ENCODE measurements at places on chromosomes 11 and 22. TPM values are rescaled to one million over a fixed set of nuclear protein-coding genes. Genes with fewer than 3 reads are reported as not detected.
A peak's percentile ranks its signal among the peaks of the same experiment; 100 is the strongest.

MYOD1 gene
- total RNA-seq = not detected

GRCh38 chr22:25395468-25395867 lies 169.0 kb upstream of the GRK3 start:
- peaks cover 36% of the 10 kb centered on the region for H3K4me1 ChIP-seq
- H3K27me3 ChIP-seq = no peaks in the 10 kb centered on the region
- peak; percentile 28 for DNase-seq
- no peak overlapping the region for H3K4me3 ChIP-seq
- H3K36me3 ChIP-seq = no peaks in the 10 kb centered on the region

DNA sequence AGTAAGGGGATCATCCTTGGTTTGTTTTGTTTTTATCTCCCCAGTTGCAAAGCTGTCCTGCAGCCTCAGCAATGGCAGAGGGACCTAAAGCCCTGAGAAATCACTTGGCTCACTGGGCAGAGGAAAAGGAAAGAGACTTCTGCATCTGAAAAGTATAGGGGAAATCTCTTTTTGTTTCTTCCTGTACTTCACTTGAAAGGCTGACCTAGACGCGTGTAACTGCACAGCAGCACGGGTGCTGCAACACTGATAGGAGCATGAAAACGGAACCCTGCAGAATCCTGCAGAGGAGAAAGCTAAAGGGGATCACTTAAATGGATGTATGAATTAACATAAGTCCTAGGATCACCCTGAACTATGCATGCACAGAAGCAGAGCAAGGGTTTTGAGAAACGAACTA lies 2.0 kb upstream of the PIWIL3 start:
- no peaks in the 10 kb centered on the region for H3K4me1 ChIP-seq
- no peak overlapping the region for H3K27ac ChIP-seq
- no peak for DNase-seq
- H3K27me3 ChIP-seq = no peaks in the 10 kb centered on the region

- peak overlapping the region; percentile 64 for H3K27ac ChIP-seq
- no peaks in the 10 kb centered on the region for H3K36me3 ChIP-seq
- peaks cover 8% of the 10 kb centered on the region for H3K4me1 ChIP-seq
- DNase-seq = peak; percentile 84
- no peak overlapping the region for H3K4me3 ChIP-seq
Measured at GRCh38 chr11:67262731-67263675, 3.3 kb upstream of the GRK2 start.
